Mammary epithelial cell (primary cell): ENCODE measurements at places on chromosomes 5 and 9. TPM values are rescaled to one million over a fixed set of nuclear protein-coding genes. Genes with fewer than 3 reads are reported as not detected.

The MSX2 gene
- 3.9 TPM for polyA plus RNA-seq

The PPP1R26 gene
- 4.8 TPM for polyA plus RNA-seq

The CLTA gene
- 231 TPM for polyA plus RNA-seq

The SPAG8 gene
- 0.23 TPM for polyA plus RNA-seq

The PDGFRB gene
- 0.25 TPM for polyA plus RNA-seq

The PRSS3 gene
- 50.8 TPM for polyA plus RNA-seq

The PANK3 gene
- 11.4 TPM for polyA plus RNA-seq

The CENPK gene
- 12.0 TPM for polyA plus RNA-seq

The IFNK gene
- not detected for polyA plus RNA-seq

The LCN2 gene
- polyA plus RNA-seq = 2.1 TPM

The RABEPK gene
- 30.6 TPM for polyA plus RNA-seq

The TRIM52 gene
- polyA plus RNA-seq = 3.3 TPM

The DPYSL3 gene
- 13.9 TPM for polyA plus RNA-seq

The NREP gene
- polyA plus RNA-seq = 4.8 TPM

The BTNL3 gene
- polyA plus RNA-seq = not detected

The RASA1 gene
- 37.4 TPM for polyA plus RNA-seq

The CDX1 gene
- not detected for polyA plus RNA-seq

The EMB gene
- 34.7 TPM for polyA plus RNA-seq

The SLC46A2 gene
- not detected for polyA plus RNA-seq

The FAXDC2 gene
- polyA plus RNA-seq = 1.4 TPM

The PCDHB10 gene
- polyA plus RNA-seq = 0.34 TPM

The NUP214 gene
- 5.8 TPM for polyA plus RNA-seq

The KIF24 gene
- polyA plus RNA-seq = 3.4 TPM

The SLC25A2 gene
- polyA plus RNA-seq = not detected

The TAF1L gene
- polyA plus RNA-seq = 0.01 TPM

The SPINK1 gene
- not detected for polyA plus RNA-seq

The NME5 gene
- polyA plus RNA-seq = 0.88 TPM

The GMCL2 gene
- not detected for polyA plus RNA-seq

The LECT2 gene
- polyA plus RNA-seq = not detected

The PCA3 gene
- not detected for polyA plus RNA-seq

The TRIM7 gene
- polyA plus RNA-seq = 18.8 TPM

The PCDHB16 gene
- 0.17 TPM for polyA plus RNA-seq

The PPP2R2B gene
- polyA plus RNA-seq = 0.18 TPM

The FIBCD1 gene
- 1.8 TPM for polyA plus RNA-seq

The SLC6A7 gene
- polyA plus RNA-seq = not detected

The HACD4 gene
- 0.08 TPM for polyA plus RNA-seq

The NOXA1 gene
- 0.18 TPM for polyA plus RNA-seq

The OR1Q1 gene
- not detected for polyA plus RNA-seq

The PCDHGA12 gene
- 1.1 TPM for polyA plus RNA-seq

The NUDT12 gene
- 5.2 TPM for polyA plus RNA-seq

The SLCO6A1 gene
- polyA plus RNA-seq = not detected

The PDE8B gene
- not detected for polyA plus RNA-seq
